ENCODE measurements at places on chromosomes 3 and 15.

DNA sequence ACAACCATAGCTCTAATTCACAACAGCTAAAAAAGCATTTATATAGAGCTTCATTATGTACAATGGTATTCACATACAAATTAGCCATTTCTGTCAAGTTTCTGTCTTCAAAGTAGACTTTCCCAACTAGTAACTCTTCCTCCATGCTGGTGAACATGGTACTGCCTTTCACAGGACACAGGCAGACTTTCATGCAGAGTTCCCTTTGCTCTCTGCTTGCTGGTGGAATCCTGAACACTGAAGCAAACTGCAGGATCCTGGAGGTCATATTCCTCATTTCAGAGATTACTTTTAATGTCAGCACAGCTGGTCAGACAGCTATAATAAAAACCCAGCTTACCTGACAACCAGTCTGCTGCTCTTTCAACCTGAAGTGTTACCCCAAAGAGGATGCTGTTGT is 53.6 kb downstream of the TASOR start:
- DNase-seq = no peak

DNA sequence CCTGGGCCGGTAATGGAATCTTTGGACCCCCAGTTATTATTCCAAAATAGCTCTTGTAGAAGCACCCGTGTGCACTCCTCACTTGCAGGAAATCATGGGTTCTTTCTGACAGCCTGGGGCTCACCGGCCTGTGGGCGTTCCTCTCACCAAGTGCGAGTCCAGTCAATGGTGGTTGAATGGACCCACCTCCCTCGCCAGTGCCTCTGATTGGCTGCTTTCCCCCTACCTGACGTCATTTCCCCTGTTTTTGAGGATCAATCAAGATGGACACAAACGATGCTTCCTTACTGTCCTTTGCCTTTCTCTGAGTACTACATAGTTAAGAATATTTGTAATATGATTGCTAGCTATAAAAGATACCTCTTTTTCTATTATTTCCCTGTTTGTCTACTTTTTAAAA is 18.1 kb downstream of the MOBP start:
- DNase-seq = no peak

GRCh38 chr3:144107923-144108322 is 136.3 kb downstream of the DIPK2A start:
- DNase-seq = no peak

GRCh38 chr3:35292568-35292967 is 346.8 kb upstream of the ARPP21 start:
- DNase-seq = no peak

DNA sequence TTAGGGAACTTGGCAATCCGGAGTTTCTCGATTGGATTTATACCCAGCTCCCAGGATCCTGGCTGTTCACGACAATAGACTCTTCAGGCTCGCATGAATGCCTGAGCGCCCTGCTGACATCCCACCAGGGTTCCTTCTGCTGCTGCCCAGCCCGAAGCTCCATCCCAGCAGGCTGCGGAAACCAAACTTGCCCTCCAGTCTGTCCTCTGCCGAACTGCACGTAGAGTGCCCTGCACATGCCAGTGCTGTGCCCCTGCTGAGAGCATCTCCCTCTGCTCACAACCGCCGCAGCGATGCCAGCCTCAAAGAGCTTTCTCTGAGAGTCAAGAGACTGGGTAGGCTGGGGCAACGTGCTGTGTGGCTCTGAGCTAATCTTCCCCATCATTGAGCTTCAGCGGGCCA is 6.9 kb downstream of the ADAMTS7 start:
- peak; percentile 17 for DNase-seq

DNA sequence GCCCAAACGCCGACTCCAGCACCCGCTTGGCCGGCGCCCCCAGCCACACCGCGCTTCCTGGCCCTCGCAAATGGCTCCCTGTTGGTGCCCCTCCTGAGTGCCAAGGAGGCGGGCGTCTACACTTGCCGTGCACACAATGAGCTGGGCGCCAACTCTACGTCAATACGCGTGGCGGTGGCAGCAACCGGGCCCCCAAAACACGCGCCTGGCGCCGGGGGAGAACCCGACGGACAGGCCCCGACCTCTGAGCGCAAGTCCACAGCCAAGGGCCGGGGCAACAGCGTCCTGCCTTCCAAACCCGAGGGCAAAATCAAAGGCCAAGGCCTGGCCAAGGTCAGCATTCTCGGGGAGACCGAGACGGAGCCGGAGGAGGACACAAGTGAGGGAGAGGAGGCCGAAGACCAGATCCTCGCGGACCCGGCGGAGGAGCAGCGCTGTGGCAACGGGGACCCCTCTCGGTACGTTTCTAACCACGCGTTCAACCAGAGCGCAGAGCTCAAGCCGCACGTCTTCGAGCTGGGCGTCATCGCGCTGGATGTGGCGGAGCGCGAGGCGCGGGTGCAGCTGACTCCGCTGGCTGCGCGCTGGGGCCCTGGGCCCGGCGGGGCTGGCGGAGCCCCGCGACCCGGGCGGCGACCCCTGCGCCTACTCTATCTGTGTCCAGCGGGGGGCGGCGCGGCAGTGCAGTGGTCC is 3.5 kb downstream of the ISLR2 start:
- no peak for DNase-seq

DNA sequence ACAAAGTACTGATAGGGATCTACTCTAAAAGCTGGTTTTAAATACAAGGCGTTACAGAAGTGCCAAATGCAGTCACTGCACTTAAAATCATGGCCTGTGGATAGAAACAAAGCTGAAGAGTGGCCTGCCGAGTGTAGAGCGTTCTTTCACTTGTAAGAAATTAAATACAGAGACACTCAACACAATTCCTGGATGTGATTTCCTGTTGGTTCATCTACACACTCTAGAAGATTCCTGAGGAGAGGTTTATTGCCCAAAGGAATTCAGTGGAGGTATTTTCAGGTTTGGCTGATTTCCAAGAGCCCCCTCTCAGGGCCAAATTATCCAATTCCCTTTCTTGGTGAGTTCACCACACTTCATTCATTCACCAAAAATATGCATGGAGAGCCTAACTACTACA is 200.3 kb upstream of the IL12A start:
- no peak for DNase-seq

DNA sequence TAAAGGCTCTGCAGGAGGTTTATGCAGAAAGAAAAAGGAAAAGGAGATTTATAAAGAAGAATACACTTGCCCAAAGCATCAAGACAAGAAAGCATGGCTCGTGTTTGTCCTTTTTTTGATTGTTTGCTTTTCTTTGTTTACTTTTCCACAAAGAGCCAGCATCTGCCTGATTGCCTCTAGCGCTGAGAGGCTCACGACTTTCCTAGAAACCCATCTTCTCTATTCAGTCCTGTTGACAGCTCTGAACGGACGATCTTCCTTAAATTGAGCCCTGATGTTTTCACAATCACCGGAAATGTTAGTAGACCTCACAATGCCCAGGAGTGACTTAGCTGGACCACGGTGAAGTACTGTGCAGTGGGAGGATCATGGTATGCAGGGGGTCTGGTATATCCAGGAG is 12.4 kb downstream of the GP5 start:
- DNase-seq = no peak

- DNase-seq = no peak
Observed at GRCh38 chr3:71537211-71537611, 46.3 kb downstream of the FOXP1 start.

GRCh38 chr3:170517242-170517945 is 68.5 kb downstream of the SLC7A14 start:
- DNase-seq = no peak

- DNase-seq = no peak
Observed at GRCh38 chr3:144295613-144296012, 324.0 kb downstream of the DIPK2A start.
